ENCODE measurements at places on chromosomes 5 and 9. TPM values are rescaled to one million over a fixed set of nuclear protein-coding genes. Genes with fewer than 3 reads are reported as not detected.

FAM81B gene
- polyA plus RNA-seq: not detected

BARHL1 gene
- not detected for polyA plus RNA-seq

CDC25C gene
- polyA plus RNA-seq: 12.1 TPM

PROB1 gene
- 0.89 TPM for polyA plus RNA-seq

LECT2 gene
- not detected for polyA plus RNA-seq

TLN1 gene
- 28.1 TPM for polyA plus RNA-seq

GPR150 gene
- 0.27 TPM for polyA plus RNA-seq

PRUNE2 gene
- polyA plus RNA-seq: 5.5 TPM

ZBED3 gene
- 7.3 TPM for polyA plus RNA-seq

FRMD3 gene
- 0.15 TPM for polyA plus RNA-seq

ORM2 gene
- 1.3 TPM for polyA plus RNA-seq

LPCAT1 gene
- 107 TPM for polyA plus RNA-seq

EGR1 gene
- 16.2 TPM for polyA plus RNA-seq

VAV2 gene
- polyA plus RNA-seq: 13.6 TPM
